ENCODE measurements at places on chromosomes 12 and 14.

- DNase-seq: no peak
Measured at GRCh38 chr14:74917646-74918081, 5.4 kb downstream of the RPS6KL1 start.

DNA sequence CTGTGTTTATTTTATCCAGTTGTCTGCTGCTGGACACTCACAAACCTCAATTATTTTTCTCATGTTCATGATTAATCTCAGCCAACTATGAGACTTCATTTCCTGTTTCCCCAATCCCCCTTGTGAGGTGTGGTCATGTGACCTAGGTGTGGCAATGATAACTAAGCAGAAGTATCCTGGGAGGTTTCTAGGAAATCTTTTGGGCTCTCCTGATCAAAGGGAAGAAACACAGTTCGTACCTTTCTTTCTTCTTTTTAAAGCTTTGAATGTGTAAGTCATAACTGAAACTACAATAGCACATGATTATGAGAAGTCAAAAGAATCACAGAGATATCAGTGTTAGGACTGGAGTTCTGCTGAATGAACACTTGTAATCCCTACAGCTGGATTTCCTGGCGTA is 34.4 kb upstream of the MANSC4 start:
- no peak for DNase-seq

GRCh38 chr12:26688344-26688904 is 144.6 kb downstream of the ITPR2 start:
- DNase-seq: no peak

DNA sequence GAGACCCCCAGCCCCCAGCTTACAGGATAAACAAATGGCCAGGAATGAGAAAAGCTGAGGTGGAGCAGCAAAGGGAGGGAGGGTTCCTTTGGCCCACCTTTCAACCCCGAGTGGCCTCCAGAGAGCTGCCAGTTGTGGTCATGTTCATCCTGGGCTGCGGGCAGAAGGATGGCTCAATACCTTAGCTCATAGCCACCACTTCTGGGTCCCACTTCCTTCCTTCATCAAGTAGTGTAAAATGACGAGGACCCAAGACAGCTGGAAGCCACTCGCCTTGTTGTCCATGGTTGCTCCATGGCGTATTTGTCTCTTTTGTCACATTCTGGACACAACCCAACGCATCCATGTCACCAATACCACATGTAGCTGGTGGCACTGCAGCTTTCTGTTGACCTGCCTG is 24.2 kb downstream of the CRACR2A start:
- DNase-seq: no peak

- no peak for DNase-seq
Measured at GRCh38 chr12:12338527-12339168, 11.4 kb downstream of the MANSC1 start.
